ENCODE measurements at places on chromosomes 13 and 19. TPM values are rescaled to one million over a fixed set of nuclear protein-coding genes. Genes with fewer than 3 reads are reported as not detected.

DNA sequence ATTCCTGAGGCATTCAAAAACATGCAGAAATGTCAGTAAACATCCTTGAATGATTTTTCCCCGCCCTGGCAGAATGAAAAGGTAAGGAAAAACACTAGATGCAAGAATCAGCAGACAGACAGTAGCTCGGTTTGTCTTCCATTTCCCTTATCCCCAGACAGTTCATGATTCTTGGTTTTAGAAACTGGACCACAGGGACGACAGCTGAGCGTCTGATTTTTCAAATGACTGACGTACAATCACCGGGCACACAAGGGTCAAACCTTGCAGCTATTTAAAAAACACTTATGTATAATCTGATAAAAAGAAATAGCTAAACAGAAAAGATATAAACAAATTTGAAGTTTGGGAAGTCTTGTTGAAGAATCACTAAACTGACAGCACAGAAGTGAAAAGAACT is 47.1 kb downstream of the DCLK1 start:
- H3K27me3 ChIP-seq: no peaks in the 10 kb centered on the region
- H3K4me1 ChIP-seq: peaks cover 7% of the 10 kb centered on the region
- H3K27ac ChIP-seq: no peak overlapping the region
- no peak for DNase-seq

Gene FCAR
- not detected for total RNA-seq

GRCh38 chr13:109159650-109160309 is 530.4 kb downstream of the MYO16 start:
- H3K4me3 ChIP-seq: no peak overlapping the region
- DNase-seq: no peak
- no peaks in the 10 kb centered on the region for H3K27me3 ChIP-seq
- no peak overlapping the region for H3K27ac ChIP-seq

GRCh38 chr13:62320129-62321108 is 904.8 kb upstream of the PCDH20 start:
- DNase-seq: no peak
- no peak overlapping the region for H3K27ac ChIP-seq
- no peaks in the 10 kb centered on the region for H3K36me3 ChIP-seq
- H3K4me1 ChIP-seq: no peaks in the 10 kb centered on the region

GRCh38 chr13:50511877-50512341 is 331.6 kb downstream of the DLEU7 start:
- H3K36me3 ChIP-seq: no peaks in the 10 kb centered on the region
- no peak overlapping the region for H3K4me3 ChIP-seq
- 0 out of 2 replicates have a peak, but pooled peaks cover 4% of the 10 kb centered on the region for H3K4me1 ChIP-seq
- DNase-seq: no peak
- H3K27ac ChIP-seq: no peak overlapping the region

Measured in PC-9 (cell line).